ENCODE measurements at places on chromosomes 16 and 17.

DNA sequence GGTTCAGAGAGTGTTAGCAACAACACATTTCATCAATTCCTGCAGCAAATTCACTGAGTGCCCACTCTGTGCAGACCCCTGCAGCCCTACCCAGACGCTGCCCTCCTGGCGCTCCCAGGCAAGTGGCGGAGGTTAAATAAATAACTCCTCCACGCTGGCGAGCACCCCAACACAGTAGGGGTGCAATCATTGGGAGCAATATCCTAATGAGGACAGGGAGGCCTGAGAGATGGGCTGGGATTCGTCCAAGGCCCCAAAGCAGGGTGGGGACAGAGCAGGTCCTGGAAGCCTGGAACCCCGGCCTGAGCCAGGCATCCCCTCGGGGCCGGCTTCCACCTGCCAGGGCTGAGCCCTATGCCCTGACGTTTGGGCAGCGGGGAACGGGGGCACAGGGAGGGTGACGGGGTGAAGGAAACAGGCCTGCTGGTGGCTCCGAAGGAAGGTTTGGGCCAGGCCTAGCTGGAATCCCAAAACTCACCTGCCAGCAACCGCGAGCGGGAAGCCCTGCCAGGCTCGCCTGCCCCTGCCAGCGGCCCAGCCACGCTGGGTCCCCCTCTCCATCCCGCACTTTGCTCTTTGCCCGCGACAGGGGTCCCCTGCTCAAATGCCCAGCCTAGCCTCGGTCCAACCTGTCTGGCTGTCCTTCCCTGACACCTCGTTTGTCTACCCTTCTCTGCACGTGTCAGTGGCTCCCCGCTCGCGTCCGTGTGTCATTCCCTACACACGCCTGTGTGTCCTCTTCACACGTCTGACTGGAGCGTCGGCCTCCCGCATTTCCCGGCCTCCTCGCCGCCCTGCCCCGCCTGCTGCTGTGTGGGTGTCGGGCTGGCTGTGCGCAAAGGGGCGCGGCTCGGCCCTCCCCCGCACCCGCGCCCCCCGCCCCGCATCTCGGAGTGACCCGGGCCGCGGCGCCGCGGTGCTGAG lies 721 bp upstream of the BEAN1 start:
- no peak for DNase-seq

GRCh38 chr16:28544998-28545397 lies 6.2 kb upstream of the NUPR1 start:
- no peak for DNase-seq

DNA sequence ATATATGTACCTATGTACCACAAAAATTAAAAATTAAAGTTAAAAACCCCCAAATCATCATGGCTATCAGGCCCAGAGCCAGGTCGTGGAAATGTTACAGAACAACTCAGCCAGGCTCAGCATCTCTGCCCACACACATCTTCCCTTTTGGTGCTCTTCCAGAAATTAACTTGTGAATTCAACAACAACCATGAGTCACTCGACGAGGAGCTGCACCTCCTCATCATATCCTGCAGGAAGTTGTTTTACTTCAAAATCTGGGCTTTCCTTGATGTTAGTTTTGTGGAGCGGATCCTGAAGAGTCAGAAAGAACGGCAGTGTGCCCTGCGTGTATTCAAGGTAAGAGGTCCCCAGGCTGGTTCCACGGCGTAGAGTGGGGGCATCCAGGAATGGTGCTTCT lies 10.6 kb downstream of the FBXO39 start:
- no peak for DNase-seq

DNA sequence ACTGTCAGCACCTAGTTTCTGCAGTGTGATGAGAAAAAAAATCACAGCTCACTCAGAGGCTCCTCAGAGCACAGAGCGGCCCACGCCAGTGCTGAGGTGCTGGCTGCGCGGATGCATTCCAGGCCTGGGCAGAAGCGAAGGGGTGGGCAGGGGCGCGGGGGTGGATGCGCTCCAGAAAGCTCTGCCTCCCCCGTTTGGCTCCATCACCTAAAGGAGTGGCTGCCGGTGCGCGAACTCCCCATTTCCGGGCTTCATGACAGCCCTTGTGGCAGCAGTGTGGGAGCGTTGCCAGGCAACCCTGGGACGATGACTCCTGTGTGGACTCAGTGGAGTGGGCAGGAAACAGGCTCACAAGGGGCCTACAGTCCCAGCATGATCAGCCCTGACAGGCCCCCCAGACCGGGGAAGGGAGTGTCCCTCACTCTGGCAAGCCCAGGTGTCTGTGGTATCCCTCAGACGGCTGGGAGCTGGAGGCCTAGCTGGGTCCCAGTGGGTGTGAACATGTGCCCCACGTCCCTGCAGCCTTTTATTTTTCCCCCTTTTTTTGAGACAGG lies 32.8 kb upstream of the NUDT16L1 start:
- DNase-seq: no peak

DNA sequence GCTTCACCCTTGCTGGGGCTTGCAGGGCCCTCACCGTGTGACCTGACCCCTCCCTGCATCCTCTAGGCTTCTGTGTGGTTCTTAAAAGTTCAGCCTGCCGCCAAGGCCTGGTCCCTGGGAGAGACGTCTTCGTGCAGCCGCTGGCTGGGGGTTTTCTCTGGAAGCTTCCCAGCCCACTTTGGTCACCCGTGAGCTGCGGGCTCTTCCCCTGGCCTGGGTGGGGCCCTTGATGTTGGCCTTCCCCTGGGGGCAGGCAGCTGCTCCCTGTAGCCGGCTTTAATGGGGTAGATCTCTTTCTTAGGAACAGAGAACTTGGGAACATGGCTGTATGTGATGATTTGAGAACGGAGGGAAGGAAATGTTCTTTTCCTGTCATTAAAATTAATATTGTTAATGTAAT lies 32.7 kb downstream of the ZNF750 start:
- DNase-seq: no peak

DNA sequence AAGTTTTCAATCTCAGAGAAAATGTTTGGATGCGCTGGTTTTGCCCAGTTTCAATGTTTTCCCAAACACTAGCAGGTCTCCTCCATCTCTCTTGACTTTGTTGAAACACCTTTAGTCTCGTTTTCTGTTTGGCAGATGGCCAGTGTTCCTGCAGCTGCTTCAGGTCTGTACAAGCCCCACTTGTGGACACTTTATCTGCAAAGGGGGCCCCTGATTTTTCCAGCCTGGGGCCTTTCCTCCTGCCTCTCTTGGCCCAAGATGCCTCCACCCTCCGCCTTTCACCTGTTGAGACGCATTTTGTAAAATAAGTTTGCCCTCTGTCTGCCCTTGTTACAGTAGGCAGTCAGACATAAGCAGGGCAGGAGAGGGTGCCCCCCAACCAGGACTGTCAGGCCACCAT lies 21.8 kb upstream of the PRM1 start:
- DNase-seq: no peak

GRCh38 chr17:6994118-6994598 lies 1.7 kb upstream of the ALOX12 start:
- no peak for DNase-seq

DNA sequence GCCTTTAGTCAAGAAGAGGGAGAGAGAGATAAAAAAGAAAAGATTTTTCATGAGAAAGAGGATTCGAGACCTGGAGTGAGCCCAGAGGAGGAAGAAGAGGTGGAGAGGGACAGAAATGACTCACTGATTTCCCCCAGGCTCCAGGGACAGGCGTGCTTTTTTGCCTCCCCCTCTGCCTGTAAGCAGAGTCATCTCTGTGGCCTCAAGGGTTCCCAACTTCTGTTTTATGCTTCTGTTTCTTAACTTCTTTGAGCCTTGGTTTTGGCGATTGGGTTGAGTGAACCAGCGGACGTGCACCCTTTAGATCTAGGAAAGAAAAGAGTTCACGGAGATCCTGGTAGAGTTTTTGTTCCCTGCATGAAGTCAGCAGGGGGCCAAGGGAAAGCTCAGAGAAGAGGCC lies 147.9 kb upstream of the NOL11 start:
- DNase-seq: no peak

GRCh38 chr17:80890921-80891396 lies 100.7 kb upstream of the CHMP6 start:
- DNase-seq: no peak

- no peak for DNase-seq
These were observed 137.2 kb downstream of the UTP18 start for GRCh38 chr17:51397361-51398127.

GRCh38 chr16:3816326-3816725 lies 64.2 kb downstream of the CREBBP start:
- no peak for DNase-seq

DNA sequence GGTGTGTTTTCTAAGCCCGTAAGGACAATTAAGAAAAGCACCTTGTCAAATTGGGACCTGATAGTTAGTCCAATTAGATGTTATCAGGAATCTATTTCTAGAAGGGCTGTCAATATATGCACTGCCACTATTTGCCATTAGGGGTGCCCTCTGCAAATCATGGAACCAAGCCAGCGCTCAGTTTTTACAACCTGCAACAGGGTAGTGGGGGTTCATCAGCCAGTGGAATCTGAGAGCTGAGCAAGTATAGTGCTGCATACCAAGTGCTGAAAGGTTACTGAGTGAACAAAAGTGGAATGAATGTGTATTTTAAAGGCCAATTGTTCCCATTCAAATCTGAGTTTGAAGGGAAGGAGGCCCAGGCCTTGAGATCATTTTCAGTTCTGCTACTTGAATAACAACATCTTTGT lies 10.4 kb downstream of the PRR11 start:
- DNase-seq: peak; percentile 20

DNA sequence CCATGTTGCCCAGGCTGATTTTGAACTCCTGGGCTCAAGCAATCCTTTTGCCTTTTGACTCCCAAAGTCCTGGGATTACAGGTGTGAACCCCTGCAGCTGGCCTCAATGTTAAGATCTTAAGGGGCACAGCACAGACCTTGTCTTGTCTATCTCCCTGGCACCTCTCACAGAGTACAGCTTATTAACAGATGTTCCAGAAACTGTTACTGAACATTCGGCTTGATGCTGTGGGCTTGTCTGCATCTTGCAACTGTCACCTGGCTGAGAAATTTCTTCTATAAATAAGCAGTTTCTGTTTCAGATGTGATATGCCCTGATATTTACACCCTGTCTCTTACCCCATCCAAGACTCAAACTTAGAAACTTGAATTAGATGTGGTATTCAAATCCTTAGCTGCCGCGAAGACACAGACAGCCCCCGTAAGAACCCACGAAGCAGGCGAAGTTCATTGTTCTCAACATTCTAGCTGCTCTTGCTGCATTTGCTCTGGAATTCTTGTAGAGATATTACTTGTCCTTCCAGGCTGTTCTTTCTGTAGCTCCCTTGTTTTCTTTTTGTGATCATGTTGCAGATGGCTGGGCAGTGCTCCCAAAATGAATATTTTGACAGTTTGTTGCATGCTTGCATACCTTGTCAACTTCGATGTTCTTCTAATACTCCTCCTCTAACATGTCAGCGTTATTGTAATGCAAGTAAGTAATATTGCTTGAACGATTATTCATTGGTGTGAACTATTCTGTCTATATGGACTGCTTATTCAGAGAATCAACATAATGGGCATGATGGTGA lies at the start of gene TNFRSF17:
TNFRSF17 (plus strand) TSS at position 450 of the 791 bp plus-strand sequence; CDS start at position 565, 115 bp downstream.
- DNase-seq: no peak

GRCh38 chr17:76079956-76080767 lies 1.2 kb downstream of the ZACN start:
- DNase-seq: no peak

DNA sequence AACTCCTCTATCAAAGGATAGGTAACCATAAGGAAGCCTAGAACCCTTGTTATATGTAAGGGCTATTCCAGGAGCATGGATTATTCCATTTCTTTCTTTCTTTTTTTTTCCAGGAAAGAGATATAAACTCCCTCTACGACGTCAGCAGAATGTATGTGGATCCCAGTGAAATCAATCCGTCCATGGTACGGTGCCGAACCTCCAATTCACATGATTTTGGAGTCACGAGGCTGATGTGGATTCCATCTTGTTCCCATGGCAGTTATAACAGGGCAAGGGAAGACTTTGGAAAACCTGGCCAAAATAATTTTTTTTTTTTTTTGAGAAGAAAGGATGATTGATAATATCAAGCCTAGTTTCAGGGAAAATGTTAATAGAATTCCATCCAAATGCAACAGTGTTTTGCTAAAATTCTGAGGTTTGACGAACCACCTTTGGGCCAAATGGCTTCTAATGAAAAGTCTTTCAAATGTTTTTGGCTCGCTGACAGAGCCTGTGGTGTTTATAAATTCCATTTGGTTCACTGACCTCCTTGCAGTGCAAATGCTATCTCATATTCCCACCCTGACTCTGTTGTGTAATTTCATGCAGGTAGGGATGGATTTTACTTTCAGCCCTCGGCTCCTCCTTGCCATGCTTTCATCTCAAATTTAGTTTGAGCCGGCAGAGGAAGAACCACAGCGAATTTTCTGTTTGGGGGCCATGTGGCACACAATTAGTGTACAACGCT lies 90.0 kb downstream of the SDR42E1 start:
- DNase-seq: no peak

All from NCI-H1048 (cell line).